ENCODE measurements at places on chromosomes 2 and 18.

GRCh38 chr2:182330451-182331305 lies 96.2 kb downstream of the PDE1A start:
- peak; percentile 60 for DNase-seq

- no peak for DNase-seq
These were observed 61.6 kb upstream of the TGFA start for GRCh38 chr2:70615222-70615621.

DNA sequence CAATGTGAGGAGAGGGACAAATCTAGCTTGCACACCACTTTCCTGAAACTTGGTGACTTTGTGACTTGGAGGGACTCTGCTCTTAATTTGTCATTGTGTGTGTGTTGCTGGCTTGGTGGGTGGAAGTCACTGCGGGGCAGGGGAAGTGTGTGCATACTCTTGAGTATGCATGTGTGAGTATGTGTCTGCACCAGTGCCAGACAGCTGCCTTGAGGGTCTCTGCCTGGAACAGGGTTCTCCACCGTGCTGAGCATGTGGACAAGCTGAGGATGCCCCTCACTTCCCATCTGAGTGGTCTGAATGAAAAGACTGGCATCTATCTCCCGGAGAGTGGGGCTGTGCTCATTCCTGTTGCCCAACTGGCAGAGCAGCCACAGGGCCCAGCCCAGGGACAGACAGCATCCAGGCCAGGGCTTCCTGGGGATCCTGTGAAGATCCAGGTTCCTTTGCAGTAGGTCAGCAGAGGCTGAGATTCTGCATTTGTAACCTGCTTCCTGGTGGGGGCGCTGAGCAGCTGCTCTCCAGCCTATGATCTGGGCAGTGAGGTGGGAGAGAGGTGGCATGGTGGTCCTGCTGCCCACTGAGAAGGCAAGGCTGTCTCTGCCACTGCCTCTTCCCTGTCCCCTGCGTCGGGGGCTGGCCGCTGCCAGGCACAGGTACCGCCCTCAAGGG lies 138.9 kb upstream of the HAAO start:
- no peak for DNase-seq

- DNase-seq = peak; percentile 42
These were observed 158.5 kb upstream of the NOSTRIN start for GRCh38 chr2:168643979-168644378.

DNA sequence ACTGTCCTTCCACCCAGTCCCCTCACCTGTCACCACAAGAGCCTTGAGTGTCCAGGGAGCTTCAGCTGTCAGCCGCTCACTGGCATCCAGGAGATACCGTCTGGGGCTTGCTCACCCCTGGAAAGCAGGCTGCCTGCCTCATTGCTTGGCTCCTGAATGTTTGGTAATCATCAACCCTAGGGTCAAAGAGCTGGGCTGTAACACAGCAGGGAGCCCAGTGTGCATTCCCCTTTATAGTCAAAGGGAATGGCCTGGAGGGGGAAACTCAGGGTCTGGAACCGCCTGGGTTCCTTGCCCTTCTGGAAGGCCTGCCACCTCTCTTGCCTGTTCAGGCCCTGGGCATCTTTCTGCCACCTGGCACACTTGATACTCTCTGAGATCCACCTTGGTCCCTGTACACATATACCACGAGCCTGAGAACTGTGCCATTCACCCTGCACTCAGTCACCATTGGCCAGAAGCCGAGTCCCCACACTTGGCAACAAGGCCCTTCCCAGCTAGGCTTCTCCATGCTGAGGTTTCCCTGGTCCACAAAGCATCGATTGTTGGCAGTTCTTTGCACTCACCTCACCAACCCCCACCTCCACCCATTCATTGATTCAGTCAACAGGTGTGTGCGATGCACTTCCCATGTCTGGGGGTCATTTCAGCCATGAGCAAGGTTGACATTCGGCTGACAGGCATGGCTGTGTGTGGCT lies 35.0 kb downstream of the TPRKB start:
- no peak for DNase-seq

- DNase-seq = peak; percentile 29
These were observed 163.5 kb downstream of the ZEB2 start for GRCh38 chr2:144356402-144356801.

DNA sequence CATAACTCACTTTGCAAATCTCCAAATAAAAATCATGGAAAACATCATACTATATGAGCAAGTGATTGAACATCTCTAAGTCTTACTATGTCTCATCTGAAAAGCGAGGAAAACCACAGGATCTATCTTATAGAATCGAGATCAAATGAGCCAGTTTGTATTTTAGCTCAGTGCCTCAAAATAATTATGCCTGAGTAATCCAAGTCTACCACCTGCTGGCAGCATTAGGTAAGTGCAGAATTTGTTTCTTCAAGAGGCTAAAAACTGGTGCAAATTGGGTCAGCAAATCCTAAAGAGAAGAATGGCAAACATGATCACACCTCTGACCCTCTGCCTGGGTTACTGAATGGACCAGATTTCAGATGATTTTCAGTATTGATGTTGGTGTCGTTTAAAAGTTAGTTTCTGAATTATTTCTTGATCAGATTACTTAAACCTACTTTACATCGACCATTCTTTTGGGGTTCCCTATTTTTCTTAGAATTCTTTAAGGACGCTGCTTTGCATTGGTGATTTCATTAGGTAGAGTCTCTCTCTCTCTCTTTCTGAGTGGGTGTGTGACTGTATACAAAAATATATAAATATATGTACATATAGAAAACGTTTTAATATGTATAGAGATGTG lies 12.7 kb upstream of the FHOD3 start:
- peak; percentile 86 for DNase-seq

DNA sequence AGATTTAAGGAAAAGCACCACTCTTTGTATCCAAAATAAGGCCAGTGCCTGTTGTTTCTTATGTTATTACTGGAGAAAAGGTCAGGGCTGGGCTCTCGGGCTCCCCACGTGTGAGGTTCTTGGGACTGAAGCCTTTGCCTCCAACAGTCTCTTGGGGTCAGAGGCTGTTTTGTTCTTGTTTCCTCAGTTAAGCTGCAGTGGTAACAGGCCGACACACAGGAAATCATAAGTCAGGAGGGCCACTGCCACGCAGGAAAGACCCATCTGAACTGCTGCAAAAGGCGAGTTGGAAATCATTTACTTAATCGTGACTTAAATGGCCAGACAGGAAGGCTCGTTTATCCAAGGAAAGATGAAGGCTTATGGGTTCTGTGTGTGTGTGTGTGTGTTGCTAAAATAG lies 30.3 kb upstream of the IL37 start:
- peak; percentile 31 for DNase-seq

DNA sequence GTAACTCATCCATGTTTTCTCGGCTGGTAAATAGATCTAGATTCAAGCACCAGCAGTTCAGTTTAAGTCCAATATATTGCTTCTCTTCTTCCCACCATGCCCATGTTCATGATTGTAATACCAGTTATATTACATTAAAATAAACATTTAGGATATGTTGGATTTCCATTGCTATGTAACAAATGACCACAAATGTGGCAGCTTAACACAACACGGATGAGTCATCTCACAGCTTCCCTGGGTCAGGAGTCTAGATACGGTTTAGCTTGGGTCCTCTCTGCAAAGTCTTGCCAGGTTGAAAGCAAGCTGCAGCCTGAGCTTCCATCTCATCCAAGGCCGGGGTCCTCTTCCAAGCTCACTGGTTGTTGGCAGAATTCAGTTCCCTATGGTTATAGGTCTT lies 39.4 kb upstream of the SMAD2 start:
- DNase-seq = no peak

GRCh38 chr2:96323849-96324248 lies 1.3 kb upstream of the ITPRIPL1 start:
- DNase-seq = no peak

- DNase-seq = peak; percentile 68
These were observed 19.0 kb downstream of the INO80C start for GRCh38 chr18:35478520-35479435.

Data from fibroblast of pulmonary artery (primary cell).